ENCODE measurements at places on chromosomes 16 and 17. TPM values are rescaled to one million over a fixed set of nuclear protein-coding genes. Genes with fewer than 3 reads are reported as not detected.

HBA1 gene
- polyA plus RNA-seq, result not detected

SBK1 gene
- polyA plus RNA-seq, result 0.19 TPM

C17orf100 gene
- 1.6 TPM for polyA plus RNA-seq

ACOX1 gene
- 18.6 TPM for polyA plus RNA-seq

IL17C gene
- polyA plus RNA-seq, result 0.17 TPM

ERN1 gene
- polyA plus RNA-seq, result 9.1 TPM

NACA2 gene
- not detected for polyA plus RNA-seq

ZKSCAN2 gene
- polyA plus RNA-seq, result 0.99 TPM

DNA sequence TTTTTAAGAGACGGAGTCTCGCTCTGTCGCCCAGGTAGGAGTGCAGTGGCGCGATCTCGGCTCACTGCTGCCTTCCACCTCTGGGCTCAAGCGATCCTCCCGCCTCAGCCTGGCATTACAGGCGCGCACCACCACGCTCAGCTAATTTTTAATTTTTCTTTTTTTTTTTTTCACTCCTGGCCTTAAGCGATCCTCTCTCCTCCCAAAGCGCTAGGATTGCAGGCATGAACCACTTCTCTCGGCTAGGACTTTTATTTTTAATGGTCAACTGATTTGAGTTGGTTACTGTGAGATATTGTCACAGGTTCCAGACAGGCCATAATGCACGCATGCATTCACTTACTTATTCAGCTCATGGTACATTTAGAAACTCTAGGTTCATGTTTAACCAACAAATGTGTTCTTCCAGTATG, 888 bp downstream of the PIGW start:
- H3K27me3 ChIP-seq, result no peaks in the 10 kb centered on the region
- H3K4me1 ChIP-seq, result peaks cover 8% of the 10 kb centered on the region

DNA sequence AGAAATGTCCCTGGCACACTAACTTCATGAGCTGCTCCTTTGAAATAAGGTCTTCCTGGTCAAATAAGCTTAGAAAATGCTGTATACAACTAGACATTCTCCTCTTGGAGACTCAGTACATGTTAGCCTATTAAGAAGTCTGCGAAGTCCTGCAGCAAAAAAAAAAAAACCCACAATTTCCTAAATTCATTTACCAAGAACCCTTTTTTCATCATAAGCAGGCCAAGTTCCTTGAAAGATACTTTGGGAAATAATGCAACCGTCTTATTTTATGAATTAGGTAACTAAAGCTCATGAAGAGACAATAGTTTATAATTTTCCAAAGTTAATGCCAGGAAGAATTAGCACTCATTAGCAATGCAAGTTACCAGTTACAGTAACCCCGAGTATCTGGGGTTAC, 49.0 kb upstream of the HAS3 start:
- no peaks in the 10 kb centered on the region for H3K27me3 ChIP-seq
- DNase-seq, result no peak
- H3K36me3 ChIP-seq, result no peaks in the 10 kb centered on the region
- no peak overlapping the region for H3K4me3 ChIP-seq

DNA sequence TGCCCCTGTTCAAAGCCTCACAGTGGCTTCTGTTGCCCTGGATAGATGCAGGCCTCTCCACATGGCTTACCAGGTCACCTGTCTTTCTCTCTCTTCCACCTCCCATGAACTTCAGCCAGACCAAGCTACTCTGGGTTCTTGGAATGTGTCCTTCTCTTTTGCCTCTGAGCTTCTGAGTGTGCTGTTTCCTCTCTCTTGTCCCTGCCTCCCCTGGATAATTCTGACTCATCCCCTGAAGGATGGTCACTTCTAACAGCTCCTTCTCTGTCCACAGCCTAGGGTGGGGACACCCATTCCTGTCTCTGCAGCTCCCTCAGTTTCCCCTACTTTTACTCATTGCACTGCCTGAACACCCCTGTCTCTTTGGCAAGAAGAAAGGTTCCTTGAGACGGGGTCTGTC, 2.9 kb downstream of the GUCY2D start:
- no peak for DNase-seq
- H3K4me1 ChIP-seq, result no peaks in the 10 kb centered on the region
- H3K36me3 ChIP-seq, result no peaks in the 10 kb centered on the region

GRCh38 chr17:75828741-75829140, 15.5 kb downstream of the UNC13D start:
- H3K27me3 ChIP-seq, result no peaks in the 10 kb centered on the region
- H3K4me1 ChIP-seq, result peaks cover 7% of the 10 kb centered on the region
- no peak for DNase-seq
- H3K27ac ChIP-seq, result no peak overlapping the region

DNA sequence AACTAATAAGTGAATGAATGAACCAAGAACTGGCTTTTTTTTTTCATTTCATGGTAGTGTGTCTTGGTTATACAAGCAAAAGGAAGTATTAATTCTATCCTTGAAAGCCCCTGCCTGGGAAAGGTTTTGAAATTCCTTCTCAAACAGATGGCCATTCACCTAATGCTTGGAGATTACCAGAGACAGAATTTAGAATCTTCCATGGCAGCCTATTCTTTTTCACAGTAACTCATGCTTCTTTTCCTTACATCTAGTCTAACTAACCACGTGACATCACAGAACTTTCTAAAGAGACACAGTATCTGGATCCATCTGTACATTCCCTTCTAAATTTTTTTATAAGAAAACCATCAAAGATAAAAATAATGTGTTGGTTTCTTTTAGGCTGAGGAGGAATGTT, 151.6 kb downstream of the FTO start:
- H3K4me1 ChIP-seq, result no peaks in the 10 kb centered on the region
- H3K27ac ChIP-seq, result no peak overlapping the region
- no peak overlapping the region for H3K4me3 ChIP-seq
- no peaks in the 10 kb centered on the region for H3K27me3 ChIP-seq

GRCh38 chr16:31213877-31214707, at the start of gene TRIM72:
TRIM72 (plus strand) TSS chr16:31214119; CDS start chr16:31214739, 620 bp downstream.
- peaks cover 28% of the 10 kb centered on the region for H3K27me3 ChIP-seq
- H3K36me3 ChIP-seq, result no peaks in the 10 kb centered on the region
- no peak within 1 kb of the TSS for H3K4me3 ChIP-seq
- H3K27ac ChIP-seq, result no peak within 1 kb of the TSS

GRCh38 chr16:84302111-84302954, 7.7 kb downstream of the WFDC1 start:
- H3K27ac ChIP-seq, result no peak overlapping the region
- H3K4me3 ChIP-seq, result no peak overlapping the region
- no peaks in the 10 kb centered on the region for H3K36me3 ChIP-seq
- peaks cover 2% of the 10 kb centered on the region for H3K4me1 ChIP-seq
- peak; percentile 21 for DNase-seq

- H3K27ac ChIP-seq, result no peak overlapping the region
- H3K27me3 ChIP-seq, result no peaks in the 10 kb centered on the region
- H3K36me3 ChIP-seq, result no peaks in the 10 kb centered on the region
Observed at GRCh38 chr17:82204831-82205719, 7.6 kb downstream of the CCDC57 start.

GRCh38 chr17:57335195-57335792, 79.0 kb downstream of the MSI2 start:
- no peak for DNase-seq
- no peaks in the 10 kb centered on the region for H3K36me3 ChIP-seq
- H3K27me3 ChIP-seq, result no peaks in the 10 kb centered on the region
- H3K27ac ChIP-seq, result no peak overlapping the region

GRCh38 chr16:71781741-71782140, 26.9 kb downstream of the AP1G1 start:
- no peaks in the 10 kb centered on the region for H3K4me1 ChIP-seq
- H3K27me3 ChIP-seq, result no peaks in the 10 kb centered on the region
- H3K27ac ChIP-seq, result no peak overlapping the region
- no peak for DNase-seq

GRCh38 chr17:3639981-3640596, 3.5 kb downstream of the CTNS start:
- DNase-seq, result peak; percentile 64
- H3K27me3 ChIP-seq, result no peaks in the 10 kb centered on the region
- H3K4me3 ChIP-seq, result no peak overlapping the region
- peak overlapping the region; percentile 25 for H3K27ac ChIP-seq
- peaks cover 12% of the 10 kb centered on the region for H3K4me1 ChIP-seq
- H3K36me3 ChIP-seq, result no peaks in the 10 kb centered on the region

DNA sequence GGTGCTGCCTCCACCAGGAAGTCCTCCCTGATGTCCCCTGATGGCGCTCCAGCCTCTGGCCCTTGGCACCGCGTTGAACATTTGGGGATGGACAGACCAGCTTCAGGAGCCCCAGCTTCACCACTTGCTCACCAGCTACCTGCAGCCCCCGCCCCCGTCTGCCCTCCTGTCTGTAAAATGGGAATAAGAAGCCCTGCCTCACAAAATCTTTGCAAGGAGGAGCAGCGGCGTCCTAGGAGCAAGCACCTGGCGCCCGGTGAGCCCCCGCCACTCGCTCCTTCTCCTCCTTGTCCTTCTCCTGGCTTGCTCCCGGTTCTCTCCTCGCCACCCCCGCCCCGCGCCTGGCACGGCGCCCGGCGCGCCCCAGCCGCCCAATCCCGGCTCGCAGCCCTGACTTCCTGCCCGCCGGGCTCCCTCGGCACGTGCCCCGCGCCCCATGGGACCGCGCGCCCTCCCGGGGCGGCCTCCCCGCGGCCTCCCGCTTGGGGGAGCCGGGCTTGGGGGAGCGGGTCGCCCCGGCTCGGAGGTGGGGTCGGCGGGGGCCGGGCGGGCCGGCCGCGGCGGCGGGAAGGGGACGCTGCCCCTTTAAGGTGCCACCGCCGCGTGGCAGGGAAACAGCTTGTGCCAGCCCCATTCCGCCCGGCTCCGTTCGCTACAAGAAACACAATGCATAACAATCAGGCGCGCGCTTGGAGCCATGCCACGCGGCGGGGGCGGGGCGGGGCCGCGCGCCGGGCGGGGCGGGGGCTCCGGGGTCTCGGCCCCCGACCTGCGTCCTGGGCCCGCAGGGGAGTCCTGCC, 9.1 kb upstream of the PPP1R1B start:
- no peak overlapping the region for H3K4me3 ChIP-seq
- no peaks in the 10 kb centered on the region for H3K36me3 ChIP-seq
- peak; percentile 47 for DNase-seq
- no peak overlapping the region for H3K27ac ChIP-seq

- H3K4me3 ChIP-seq, result no peak overlapping the region
- peaks cover 7% of the 10 kb centered on the region for H3K36me3 ChIP-seq
- H3K27ac ChIP-seq, result no peak overlapping the region
- DNase-seq, result no peak
- H3K4me1 ChIP-seq, result no peaks in the 10 kb centered on the region
Observed at GRCh38 chr16:89805136-89805905, 11.1 kb downstream of the FANCA start.
